ENCODE measurements at places on chromosomes 1 and 21. TPM values are rescaled to one million over a fixed set of nuclear protein-coding genes. Genes with fewer than 3 reads are reported as not detected.

SYPL2 gene
- not detected for total RNA-seq

C1QTNF12 gene
- total RNA-seq, result 1.5 TPM

GBP6 gene
- 4.2 TPM for total RNA-seq

KCND3 gene
- total RNA-seq, result not detected

FCRLB gene
- 0.20 TPM for total RNA-seq

CACNA1S gene
- not detected for total RNA-seq

ETNK2 gene
- not detected for total RNA-seq

DCST1 gene
- not detected for total RNA-seq

Data from T-helper 1 cell treated with Interleukin-12 subunit alpha and Interleukin-12 subunit beta and Interleukin-4 antibody, amounts not matched to agents 30 ng/mL and 1 ng/mL, for 36 hours (primary cell).